NCI-H2029 (cell line): ENCODE measurements at places on chromosomes 5 and 9.

DNA sequence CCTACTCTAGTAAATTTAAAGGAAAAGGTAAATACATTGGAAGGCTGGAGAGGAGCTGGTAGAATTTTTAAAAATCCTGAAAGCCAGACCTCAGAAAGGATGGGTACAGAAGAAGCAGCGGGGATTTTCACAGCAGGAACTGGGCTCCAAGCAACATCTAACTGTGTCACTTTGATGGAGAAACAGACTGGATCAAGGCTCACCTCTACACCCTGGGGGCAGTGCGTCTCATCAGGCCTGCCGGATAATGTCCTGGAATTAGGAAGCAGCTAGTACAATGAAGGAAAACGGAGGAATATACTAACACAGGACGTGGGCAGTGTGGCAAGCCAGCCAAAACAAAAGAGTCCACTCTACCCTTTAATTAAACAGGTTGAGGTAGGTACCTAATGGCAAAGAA is 463.6 kb downstream of the TAF11L14 start:
- no peak for DNase-seq

DNA sequence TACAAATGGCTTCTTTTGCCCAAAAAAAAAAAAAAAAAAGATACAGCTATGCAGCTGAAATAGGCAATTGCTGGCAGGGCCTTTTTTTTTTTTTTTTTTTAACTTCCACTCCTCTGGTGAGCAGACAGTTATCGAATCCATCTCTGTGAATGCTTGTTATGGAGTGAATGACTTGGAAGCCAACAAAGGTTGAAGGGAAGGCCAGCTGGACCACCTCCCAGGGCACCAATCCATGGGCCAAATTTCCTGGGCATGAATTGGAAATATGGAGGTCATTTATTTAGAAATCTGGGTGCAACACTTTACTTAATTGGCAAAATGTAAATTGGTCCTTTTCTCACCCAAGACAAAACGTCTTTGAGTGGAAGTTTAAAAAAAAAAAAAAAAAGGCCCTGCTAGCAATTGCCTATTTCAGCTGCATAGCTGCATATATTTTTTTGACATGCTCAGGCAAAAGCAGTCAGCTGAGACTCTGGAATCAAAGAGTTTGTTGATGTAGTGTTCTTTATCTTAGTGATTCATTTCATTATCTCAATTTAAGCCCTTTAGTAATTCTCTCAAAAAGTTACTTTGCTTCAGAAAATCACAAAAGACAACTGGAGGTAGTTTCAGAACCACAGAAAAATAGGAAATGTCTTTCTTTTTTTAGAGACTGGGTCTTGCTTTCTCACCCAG is 392.2 kb upstream of the KLF4 start:
- no peak for DNase-seq

DNA sequence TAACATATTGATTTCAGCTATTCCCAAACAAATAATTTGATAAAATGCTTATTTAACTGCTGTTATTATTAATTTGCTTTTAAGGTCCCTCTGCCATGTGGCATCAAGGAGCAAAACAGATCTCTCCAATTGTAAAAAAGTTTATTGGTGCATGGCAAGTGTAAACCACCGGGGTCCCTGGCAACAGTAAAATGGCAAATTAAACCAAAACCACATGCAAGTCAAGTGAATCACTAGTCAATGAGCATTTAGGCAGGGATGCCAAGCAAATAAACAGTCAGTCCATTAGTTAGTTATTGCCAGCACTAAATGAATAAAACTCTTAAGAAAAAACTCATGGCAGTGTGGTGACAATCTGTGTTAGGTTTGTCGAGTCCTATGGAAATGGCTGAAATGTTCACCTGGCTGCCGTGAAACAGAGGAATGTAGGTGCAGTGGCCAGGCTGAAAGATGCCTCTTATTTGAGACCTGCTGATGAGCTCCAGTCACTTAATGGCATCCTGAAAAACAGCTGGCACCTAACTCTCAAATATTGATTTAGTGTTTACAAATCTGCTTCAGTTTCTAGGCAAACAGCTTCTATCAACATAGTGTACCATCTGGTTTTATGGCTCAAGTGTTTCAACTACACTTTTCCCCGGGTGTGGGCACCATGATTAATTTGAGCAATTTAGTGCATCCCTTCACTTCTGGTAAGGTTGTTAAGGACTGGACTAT is 296.5 kb upstream of the ITGA1 start:
- peak; percentile 85 for DNase-seq

GRCh38 chr9:754150-754931 is 87.2 kb upstream of the DMRT1 start:
- no peak for DNase-seq

- DNase-seq = no peak
These were observed 27.6 kb downstream of the SEMA4D start for GRCh38 chr9:89470224-89470839.

- DNase-seq = no peak
These were observed 100.9 kb downstream of the FBXO38 start for GRCh38 chr5:148484651-148485050.

- no peak for DNase-seq
These were observed 7.5 kb downstream of the HSPA5 start for GRCh38 chr9:125233678-125234077.

DNA sequence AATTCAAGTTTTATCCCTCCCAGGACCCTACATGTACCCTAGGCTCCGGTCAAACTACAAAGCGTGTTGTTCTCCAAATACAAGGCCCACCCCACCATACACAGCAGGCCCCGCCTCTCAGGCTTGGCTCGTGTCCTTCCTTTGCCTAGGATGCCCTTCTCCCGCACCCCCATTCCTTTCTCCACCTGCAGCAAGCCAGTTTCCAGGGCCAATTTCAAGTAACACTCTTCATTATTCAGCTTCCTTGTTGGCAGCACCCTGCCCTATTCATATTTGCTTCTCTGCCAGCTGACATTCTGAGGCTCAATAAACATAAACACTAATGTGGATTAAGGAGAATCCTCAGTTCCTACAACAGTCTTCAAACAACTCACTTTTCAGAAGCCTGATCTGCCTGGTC is 31.7 kb downstream of the EPB41L4B start:
- peak; percentile 57 for DNase-seq

DNA sequence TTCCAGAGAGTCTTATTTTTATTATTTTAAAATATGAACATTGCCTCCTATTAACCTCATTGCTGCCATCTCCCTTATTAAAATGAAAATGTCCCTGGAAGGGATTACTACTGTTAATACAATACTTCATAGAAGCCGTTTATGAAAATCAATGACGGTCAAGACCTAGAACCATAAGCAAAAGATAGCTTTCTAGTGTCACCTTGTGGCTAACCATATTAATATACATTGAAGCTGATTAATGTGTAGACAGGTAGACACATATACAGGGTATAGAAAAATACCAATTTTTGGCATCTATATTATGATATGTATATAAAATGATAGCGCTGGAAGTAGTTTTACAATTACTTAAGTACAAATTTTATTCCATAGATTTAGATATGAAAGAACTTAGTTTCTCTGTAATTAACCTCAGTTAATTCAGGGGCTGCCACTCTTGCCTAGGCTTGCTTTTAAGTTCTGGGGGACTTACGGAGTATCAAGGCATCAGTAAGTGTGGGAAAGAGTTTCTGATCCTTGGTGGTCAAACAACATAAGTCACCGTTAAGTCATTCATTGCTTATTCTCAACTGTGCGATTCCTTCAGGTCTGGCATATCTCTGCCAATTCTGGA is 2.5 kb upstream of the YTHDC2 start:
- no peak for DNase-seq

DNA sequence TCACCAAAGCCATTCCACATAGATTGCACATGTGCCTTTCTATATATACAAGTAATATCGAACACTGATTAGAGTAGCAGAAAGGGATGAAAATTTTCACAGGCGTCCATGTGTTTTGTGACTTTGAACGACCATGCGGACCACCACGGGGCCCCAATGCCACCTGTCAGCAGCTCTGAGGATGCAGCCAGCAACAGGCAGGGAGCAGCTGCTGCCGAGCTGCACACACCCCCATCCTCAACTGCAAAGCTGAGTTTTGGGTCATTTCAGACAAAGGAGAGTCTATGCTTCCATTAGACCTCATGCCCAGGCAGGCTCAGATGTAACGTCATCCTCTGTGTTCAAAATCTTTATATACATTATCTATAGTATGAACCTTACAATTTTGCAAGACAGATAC is 503.8 kb downstream of the IRX1 start:
- no peak for DNase-seq

- no peak for DNase-seq
These were observed 39.3 kb downstream of the SPARC start for GRCh38 chr5:151647320-151647861.

- no peak for DNase-seq
These were observed 140.2 kb upstream of the BRINP1 start for GRCh38 chr9:119509291-119509905.

DNA sequence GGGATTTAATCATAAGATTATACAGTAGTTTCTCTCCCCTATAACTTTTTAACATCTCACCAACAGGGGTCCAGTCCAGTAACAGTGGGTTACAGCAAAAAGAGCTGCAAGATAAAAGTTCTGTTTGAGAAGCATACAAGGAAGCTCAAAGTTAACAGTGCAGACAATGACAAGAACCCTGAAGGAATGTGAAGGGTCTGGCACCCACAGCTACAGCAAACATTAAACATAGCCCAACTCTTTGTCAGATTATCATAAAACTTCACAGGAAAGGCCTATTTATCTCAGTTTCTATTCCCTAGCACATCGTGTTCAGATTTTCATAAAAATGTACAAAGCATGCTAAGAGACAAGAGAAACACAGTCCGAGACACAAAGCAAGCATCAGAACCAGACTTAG is 309.4 kb downstream of the DIRAS2 start:
- no peak for DNase-seq

DNA sequence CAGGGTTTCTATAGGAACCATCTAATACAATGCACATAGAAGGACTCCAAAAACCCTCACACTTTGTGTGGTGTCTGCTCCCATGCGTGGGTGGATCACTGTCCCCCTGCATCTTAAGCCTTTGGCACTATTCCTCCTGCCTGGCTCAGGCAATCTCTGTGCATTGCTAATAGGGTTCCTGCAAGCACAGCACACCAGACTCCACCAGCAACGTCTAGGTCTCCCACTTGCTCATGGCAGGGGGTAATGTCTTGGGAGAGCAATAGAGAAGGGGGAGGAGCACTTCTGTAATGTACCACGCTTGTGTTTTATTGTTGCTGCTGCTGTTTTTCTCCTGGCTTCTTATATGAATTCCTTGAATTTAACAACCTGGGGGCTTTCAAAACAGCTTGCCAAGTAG is 182.6 kb upstream of the GLRA1 start:
- DNase-seq = no peak

DNA sequence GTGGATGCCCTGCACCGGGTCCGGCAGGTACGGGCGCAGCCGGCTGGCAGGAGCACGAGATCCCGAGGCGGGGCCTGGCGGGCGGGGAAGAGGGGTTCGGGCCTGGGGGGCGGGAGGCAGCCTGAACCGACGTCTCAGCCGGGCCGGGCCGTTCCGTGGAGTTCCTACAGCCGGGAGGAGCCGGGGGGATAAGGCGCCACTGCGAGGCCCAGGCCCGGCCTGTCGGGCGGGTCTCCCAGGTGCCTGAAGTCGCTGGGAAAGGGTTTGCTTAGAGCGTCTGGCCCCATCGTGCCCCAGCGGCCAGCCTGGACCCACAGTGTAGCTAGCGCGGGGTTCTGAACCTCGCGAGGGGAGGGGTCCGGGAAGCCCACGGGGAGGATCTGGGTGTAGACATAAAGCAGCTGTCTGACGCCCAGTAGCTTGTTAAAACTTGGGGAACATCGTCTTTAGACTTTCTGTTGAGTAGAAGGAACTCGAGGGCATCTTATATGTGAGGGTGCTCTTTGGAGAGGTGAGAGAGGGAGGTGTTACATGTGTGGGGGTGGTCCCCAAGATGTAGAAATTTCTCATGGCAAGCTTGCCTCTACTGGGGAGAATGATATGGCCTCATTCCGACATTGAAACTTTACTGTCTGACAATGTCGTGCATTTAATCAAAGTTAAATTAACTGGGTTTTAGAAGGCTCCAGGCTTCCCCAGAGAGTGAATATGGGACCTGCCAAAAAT is 524 bp downstream of the FUBP3 start:
- no peak for DNase-seq

GRCh38 chr5:83077662-83078261 is 415 bp downstream of the XRCC4 start:
- DNase-seq = no peak

DNA sequence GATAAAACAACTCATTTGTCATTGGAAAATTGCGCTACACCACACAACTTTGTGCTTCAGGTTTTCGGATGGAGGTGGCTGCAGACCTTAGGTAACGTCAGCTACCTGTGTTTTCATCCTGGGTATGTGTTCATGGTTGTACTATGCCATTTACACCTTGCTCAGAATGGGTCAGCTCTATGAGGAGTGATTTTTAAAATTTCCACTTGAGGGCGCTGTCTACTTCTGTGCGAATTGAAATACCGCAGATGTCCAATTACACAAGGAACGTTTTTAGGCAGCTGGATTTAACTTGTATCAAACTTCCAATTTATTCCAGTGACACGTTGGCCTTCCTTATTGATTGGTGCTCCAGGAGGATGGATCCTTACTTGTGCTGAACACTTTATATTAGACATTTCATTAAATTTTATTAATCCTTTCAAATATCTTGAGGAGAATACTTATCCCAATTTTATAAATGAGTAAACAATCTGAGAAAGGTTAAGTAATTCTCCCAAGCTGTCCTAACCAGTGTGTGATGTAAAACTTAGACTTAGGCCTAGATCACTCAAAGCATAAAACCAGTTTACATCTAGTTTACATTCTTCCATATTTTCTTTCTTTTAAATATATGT is 23.4 kb downstream of the DMRTA1 start:
- peak; percentile 57 for DNase-seq

GRCh38 chr5:77172713-77173328 is 37.7 kb upstream of the PDE8B start:
- DNase-seq = no peak

- no peak for DNase-seq
These were observed 28.8 kb upstream of the ADAMTS2 start for GRCh38 chr5:179373961-179374505.

DNA sequence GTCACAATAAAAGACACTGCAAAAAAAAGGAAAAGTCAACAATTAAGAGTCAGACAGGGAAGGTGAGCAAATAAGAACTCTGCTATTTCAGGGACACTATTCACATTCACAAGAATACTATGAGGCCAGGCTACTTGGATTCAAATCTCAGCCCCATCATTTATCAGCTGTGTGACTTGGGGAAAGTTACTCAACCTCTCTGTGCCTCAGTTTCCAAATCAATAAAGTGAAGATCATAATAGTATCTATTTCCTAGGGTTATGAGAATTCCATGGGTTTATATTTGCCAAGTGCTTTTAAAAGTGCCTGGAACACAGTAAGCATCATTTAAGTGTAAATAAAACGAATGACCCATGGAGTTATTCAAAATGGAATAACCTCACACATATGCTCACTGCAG is 56.4 kb downstream of the ALDH7A1 start:
- DNase-seq = no peak

DNA sequence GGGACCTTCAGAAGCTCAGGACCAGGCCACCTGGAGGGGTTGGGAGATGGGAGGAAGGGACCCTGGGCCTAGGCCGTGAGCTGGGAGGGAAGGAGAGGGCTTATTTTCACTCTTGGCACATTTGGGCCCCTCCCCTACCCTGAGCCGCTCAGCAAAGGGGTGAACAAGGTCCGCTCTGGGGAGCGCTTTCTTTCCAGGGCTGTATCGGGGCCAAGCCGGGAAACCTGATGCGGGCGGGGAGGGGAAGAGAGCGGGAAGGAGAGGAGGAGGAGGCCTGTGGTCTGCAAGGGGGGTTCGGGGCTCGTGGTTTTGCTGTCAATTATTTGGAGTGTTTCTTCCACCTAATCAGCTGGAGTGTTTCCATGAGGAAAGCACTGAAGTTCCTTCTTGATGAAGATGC is 62.7 kb upstream of the RXRA start:
- no peak for DNase-seq

GRCh38 chr5:179868541-179868940 is 9.9 kb upstream of the MRNIP start:
- DNase-seq = no peak
